Epithelial cell of proximal tubule (primary cell): ENCODE measurements at places on chromosomes 13 and 19. TPM values are rescaled to one million over a fixed set of nuclear protein-coding genes. Genes with fewer than 3 reads are reported as not detected.
A peak's percentile ranks its signal among the peaks of the same experiment; 100 is the strongest.

ZNF529 gene
- 4.4 and 5.9 TPM in 2 replicates for total RNA-seq

METTL21C gene
- not detected in 2 replicates for total RNA-seq

MAU2 gene
- total RNA-seq = 14.7 and 22.0 TPM in 2 replicates

EHD2 gene
- 33.6 and 58.9 TPM in 2 replicates for total RNA-seq

GRIN3B gene
- total RNA-seq = under 0.01 and 0.46 TPM in 2 replicates

- DNase-seq = no peak
These were observed 174.7 kb downstream of the GPC5 start for GRCh38 chr13:91572944-91573598.

DNA sequence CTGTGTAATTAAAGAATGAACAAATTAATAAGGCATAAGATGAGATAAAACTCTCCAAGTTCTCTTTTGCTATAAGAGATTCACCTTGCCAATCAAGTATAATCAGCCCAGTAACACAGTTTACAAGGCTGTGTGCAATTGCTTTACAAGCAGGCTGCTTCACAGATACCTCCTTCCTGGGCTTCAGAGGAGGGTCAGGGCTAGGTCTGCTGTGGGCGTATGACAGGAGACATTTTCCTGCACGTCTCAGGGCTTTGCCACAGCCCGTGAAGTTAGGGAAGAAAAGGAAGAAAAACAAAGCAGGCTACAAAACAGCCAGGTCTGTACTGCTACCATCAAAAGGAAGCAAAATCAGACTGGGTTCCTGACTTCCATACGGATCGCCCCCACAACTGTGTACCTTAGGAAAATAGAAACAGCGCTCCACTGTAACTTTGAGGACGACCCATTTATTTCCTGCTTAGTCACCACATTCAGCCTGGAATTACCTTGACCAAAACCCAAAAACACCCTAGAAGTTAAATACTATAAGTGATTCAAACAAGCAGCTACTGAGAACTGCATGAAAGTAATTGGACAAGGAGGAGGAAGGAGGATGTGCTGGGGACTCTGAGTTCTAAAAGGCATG lies 12.4 kb downstream of the EFNB2 start:
- DNase-seq = no peak

DNA sequence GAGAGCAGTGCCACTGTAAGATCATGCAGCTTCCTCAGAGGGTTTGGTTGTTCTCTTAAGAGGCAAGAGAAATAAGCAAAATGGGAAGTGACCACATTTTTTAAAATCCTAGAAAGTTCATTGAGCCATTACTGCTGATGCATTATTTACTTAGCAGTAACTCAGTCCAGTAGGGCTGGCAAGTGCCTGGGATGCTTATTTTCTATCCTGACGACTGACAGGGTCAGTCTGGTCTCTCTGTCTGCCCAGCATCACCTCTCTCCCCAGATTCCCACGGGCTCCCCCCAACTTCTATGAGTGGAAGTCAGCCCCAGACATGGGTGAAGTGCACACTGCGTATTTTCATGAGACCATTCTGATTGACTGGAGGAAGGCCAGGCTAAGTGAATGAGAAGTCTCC lies 10.4 kb downstream of the SHISA2 start:
- no peak for DNase-seq

DNA sequence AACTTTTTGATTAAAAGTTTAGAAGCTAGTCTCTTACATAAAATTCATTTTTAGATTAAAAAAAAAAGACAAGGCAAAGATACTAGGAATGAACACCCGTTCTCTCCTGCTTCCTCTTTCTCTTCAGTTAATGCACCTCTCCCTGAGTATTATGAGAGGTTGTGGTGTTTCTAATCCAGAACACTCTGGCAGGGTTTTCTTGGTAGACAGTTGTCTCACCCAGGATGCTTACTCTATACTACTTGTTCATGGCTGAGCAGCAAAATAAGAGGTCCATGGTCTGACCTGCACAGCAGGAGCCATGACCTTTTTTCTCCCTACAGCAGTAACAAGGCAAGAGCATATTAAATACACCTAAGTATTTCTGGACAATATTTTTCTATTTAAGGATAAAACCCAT lies 62.0 kb downstream of the MICU2 start:
- DNase-seq = no peak

- no peak for DNase-seq
These were observed 297.9 kb downstream of the NDFIP2 start for GRCh38 chr13:79778741-79779460.

GRCh38 chr13:95038949-95039348 lies 262.3 kb downstream of the ABCC4 start:
- no peak for DNase-seq

DNA sequence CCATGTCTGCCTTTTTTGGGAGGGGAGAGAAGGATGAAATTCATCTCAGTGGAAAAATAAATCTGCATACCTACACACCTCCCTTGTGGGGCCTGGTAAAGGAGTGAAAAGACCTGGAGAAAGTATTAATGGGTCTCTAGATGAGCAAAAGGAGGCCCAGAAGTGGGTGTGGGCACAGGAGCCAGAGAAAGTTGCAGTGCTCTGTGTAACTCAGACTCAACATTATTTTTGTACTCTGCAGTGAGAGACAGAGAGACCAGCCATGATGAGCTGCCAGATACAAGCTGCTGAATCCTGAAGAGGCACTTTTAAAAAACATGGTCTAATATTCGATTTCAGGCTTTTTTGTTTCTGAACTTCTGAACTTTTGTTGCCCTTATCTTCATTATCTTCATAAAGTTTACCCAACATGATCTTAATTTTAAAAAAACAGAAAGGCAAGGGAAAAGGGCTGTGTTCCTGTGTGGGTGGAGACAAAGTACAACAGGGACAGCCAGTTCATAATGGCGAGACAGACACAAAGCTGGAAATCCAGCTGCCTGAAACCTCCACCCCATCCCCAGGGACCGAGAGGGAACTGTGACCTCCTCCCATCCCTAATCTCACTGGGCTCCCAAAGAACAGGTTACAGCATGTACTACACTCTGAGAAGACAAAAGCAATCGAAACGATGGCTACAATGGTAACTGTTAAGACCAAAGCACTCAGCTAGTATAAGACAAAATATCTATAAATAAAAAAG lies 77.2 kb downstream of the KLF12 start:
- no peak for DNase-seq

- no peak for DNase-seq
These were observed 14.3 kb downstream of the FUT6 start for GRCh38 chr19:5825178-5825577.

DNA sequence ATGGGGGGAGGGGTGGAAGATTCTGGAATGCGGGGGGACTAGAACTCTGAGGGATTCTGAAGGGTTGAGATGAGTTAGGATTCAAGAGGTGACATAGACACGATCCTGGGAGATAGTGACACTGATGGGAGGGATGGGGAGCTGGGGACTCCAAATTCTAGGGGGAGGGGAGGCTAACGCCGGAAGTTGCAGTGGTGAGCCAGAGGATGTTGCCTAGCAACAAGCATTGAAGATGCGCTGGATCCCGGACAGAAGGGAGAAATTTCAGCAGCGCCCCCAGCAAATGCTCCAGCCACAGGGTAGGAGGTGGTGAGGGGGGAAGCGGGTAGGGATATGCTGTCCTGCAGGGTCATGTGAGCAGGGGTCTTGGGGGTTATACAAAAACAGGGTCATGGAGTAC lies 6.9 kb upstream of the LTBP4 start:
- DNase-seq = no peak

- no peak for DNase-seq
These were observed 108.7 kb upstream of the MBNL2 start for GRCh38 chr13:97113231-97114001.

- DNase-seq = no peak
These were observed 6.2 kb downstream of the SETDB2 start for GRCh38 chr13:49450105-49450819.

DNA sequence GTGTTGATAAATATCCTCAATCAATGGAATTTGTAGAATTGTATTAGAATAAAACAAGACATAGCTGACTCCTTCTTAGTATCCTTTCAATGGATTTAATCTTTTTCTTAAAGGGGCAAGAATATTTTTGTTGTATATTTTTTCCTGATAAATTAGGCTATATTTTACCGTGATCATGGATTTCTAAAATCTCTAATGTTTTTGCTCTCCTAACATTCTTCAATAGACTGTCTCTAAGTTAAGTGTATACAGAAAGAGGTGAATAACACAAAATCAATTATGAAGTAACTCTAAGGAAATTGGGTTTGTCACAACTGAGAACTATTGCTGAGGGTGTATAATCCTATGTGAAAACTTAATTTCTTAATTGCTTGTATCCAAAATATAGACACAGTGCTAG lies at the start of gene OR7E24:
Gene OR7E24 (plus strand): TSS at position 301 of the 400 bp plus-strand sequence. CDS start 114 bp downstream, outside the sequence.
- no peak for DNase-seq

- no peak for DNase-seq
These were observed 164.4 kb downstream of the LMO7 start for GRCh38 chr13:75800545-75800944.

- DNase-seq = peak; percentile 78
These were observed 63.6 kb upstream of the FLT1 start for GRCh38 chr13:28558567-28558966.

DNA sequence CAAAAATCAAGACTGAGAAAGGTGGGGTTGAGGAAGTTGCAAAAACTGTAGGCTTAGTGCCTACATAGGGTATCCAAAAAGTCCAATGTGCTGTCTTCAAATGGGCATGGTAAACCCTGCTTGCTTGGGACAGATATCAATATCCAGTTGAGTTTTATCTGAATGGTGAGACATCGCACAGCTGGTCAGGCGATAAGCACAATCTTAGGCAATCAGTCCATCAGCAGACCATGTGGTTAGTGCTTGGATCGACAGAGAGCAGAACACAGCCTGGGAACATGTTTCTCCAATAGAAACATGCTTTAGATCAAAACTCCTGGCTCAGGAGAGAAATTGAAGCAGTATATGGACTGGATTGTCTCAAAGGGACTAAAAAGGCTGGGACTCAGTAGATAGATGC lies 151.3 kb upstream of the IPO5 start:
- DNase-seq = no peak

DNA sequence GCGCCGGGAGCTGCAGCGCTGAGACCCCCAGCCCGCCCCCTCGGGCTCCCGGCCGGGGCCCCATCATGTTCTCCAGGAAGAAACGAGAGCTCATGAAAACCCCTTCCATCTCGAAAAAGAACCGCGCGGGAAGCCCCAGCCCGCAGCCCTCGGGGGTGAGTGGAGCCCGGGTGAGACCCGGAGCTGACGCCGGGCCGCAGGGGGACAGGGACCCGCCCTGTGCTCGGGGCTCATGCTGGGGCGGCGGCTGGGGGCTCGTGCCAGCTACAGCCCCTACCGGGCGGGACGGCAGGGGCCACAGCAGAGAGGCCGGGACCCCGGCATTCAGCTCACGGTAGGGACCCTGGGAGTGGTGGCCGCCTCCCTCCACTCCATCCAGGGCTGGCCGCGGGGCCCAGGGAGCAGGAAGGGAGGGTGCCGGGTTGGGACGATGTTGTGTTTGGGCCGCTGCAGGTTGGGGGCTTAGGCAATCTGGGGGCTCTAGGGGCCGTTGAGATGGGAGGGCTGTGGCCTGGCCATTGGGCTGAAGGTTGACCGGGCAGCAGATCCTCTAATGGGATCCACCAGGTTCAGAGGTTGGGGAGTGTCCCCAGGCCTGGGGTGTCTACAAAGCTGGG lies 482 bp downstream of the ARHGAP45 start:
- DNase-seq = no peak

DNA sequence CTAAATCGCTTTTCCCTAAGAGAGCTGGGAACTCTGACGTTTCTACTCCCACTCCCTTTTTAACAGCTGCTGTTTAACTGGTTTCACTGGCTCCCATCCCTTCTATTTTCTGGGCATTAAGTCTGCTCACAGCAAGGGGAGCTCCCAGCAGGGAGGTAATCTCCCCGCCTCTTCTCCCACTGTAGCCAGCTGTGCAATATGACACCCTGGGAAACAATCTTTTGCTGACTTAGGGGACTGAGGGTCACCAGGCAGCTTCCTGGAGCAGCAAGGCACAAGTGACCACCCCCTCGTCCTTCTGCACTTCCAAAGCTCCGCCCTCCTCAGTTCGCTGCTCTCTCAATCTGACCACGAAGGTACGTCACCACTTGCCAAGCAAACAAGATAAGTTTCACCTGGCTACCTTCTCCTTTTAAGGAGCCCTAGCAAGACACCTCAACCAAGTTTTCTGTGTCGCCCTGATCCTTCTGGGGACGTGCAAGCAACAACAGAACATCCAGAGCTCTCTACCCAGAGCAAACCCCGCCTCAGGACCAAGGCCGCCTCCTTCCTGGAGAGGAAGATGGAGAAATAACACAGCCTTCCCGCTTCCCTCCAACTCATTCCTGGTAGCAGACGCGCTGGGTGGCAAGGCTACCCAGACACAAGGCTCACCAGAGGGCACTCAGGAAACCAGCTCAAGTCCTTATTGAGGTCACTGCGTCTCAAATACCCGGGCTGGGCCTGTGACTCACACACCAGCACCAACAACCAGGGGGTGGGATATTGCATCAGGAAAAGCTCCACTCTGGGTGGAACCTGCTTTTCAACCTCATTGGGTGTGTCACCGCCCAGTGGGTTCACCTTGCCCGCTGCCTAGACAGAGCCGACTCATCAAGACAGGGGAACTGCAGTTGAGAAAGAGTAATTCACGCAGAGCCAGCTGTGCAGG lies 92.4 kb downstream of the STK24 start:
- DNase-seq = peak; percentile 92

DNA sequence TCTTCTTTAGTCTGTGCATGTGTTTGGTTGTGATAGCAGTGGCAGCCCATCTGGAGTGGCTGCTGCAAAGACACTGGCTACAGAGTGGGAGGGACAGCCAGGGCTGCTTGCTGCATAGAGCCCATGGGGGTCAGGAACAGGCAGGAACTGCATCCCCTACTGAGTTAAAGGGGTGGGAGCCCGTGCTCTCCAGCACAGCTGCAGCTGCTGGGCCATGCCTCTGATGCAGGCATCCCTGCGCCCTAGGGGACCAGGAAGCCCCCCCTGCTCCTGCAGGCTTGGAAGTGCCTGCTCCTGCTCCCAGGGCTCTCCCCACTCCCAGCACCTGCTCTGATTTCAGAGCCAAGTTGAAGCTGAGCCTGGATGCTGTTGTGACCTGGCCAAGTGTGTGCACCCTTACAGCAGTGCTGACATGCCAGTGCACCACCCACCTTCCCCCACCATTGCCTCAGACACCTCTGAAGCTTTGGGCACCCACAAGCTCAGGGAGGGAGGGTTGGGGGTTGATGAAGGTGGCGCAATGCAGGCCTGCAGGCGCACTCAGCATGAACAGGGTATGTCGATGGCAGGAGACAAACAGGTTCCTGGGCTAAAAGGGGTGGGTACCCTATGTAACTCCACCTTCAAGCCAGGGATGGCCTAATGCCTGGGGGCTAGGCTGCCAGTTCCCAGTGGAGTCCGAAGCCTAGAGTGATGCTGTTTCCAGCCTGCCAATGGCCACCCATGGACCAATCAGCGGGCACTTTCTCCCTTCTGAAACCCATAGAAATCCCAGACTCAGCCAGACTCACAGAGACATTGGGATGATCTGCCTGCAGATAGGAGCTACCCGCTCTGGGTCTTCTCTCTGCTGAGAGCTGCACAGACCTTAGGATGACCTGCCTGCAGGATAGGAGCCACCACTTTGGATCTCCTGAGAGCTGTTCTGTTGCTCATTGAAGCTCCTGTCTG lies 919.9 kb upstream of the MIR17HG start:
- DNase-seq = no peak

GRCh38 chr19:5002143-5002542 lies 33.2 kb downstream of the KDM4B start:
- DNase-seq = no peak
